ENCODE measurements at places on chromosomes 7 and 10.

DNA sequence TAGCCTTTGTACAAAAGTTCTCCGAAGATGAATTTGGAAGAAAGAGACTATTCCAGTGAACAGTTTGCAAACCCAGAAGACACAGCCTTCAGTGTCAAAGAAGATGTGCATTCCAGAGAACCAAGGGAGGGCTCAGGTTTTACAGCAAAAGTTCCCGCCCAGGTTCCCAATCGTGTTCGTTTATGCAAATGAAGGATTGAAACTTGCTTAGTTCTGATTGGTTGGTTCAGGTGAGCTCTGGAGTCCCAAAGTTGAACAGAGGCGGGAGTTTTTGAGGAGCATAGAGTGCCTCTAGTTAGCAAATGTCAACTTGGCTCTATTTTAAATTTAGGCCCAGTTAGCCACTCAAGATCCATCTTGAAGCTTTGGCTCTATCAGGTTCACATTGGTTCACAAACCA is 51.3 kb downstream of the TMEM270 start:
- no peak for DNase-seq

DNA sequence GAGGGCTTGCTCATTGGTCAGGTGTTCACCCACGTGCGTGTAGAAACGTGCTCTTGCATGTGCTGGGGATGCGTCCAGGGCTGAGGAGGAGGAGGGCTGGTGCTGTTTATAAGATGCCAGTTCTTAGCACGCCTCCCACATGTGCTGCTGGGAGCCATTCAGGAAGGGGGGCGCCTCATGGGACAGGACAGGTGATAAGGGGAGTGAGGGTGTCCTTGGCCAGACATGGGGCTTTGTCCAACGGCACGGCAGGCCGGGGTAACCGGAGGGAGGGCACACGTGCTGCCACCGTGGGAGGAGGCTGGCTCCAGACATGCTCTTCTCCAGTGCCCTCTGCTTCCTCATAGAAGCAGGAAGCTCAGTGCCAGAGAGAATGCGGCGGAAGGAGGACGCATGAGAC is 150.0 kb downstream of the ZMYND11 start:
- no peak for DNase-seq

DNA sequence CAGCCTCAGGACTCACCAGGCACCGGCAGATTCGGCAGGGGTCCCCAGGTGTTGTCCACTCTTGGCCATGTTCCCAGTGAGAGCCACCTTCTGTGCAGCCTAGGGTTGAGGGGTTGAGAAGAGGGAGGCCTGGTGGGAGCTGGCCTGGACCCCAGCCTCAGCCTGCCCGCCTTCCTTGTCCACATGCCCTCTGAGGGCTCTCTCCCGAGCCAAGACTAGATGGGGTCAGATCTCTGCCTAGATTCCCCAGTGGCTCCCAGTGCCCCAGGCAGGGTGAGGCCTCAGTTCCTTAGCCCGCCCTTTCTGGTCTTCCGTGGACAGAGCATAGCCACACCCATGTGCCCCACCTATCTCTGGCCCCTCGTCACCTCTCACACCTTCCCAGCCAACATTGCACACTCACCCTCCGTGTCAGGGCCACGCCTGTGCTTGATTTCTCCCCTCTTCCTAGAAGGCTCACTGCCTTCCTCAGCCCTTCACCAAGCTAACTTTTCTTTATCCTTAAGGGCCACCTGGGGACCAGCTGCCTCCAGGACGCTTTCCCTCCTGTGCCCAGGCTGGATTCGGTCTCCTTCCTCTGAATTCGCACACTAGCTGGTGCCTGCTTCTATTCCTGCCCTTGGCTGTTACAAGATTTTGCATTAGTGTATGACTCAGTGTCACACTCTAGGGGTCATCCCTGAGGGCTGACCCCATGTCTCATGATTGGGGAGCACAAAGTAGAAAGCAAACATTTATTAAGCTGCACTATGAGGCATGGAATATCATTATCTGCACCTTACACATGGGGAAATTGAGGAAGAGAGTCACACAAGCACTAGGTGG is 7.5 kb downstream of the KCP start:
- no peak for DNase-seq

DNA sequence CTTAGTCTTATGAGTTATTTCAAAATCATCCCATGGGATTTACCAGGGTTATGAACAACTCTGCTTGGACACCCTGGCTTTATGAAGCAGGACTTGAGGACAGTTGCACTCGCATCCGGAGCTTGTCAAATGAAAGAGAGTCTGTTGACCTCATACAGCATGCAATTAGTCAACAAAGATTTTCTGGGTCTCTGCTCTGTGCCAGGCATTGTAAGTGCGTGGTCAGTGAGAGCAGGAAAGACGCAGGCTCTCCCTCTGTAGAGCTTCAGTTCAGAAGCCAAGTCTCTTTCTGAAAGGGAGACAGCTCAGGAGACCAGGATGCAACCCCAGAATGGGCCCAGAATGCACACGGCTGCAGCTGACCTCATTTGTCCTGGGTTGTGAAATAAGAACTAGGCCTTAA is 45.5 kb upstream of the DMBT1 start:
- DNase-seq = no peak

GRCh38 chr7:97798046-97799019 is 66.4 kb downstream of the TAC1 start:
- DNase-seq = no peak

GRCh38 chr10:114726820-114727271 is 68.8 kb upstream of the ABLIM1 start:
- DNase-seq = no peak

DNA sequence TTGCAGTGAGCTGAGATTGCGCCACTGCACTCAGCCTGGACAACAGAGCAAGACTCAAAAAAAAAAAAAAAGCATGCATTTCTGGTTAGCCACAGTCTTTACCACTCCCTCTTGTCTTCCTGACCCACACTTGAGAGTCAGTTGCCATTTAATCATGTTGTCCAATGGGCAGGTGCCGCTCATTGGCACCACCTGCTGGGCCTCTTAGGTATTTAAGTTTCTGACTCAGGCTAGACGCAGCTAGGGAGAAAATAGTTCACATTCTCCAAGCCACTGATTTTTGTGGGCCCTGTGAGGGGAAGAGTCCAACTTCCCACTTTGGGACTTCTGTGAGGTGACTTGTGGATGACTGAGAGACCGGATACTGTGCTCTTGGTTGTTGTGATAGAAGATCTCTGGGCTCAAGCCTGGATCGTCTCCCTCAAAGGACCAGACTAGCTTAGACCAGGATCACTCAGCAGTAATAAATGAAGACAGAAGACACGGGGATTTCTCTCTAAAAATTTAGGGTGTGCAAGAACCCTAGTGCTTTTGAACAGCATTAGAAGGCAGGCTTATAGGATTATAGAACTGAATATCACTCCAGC is 26.8 kb upstream of the SORCS3 start:
- DNase-seq = no peak

- DNase-seq = no peak
These were observed 170.9 kb downstream of the PARD3 start for GRCh38 chr10:34644224-34644623.

DNA sequence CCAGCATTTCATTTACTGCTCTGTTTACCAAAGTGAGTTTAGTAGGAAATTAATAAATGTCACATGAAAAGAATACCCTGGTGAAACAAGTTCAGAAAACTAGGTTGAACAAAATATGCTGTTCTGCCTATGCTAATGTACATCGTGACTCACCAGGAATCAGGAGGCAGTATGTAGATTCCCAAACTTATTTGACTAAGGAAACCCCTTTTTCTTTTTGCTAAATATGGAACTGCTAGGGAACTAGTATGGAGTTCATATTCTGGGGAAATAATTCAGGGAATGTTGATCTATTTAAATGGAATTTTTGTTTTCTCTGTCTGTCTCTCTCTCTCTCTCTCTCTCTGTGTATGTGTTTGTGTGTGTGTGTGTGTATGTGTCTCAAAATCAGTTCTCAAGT is 49.9 kb upstream of the EXOC4 start:
- DNase-seq = no peak

GRCh38 chr7:70361821-70362220 is 763.5 kb downstream of the AUTS2 start:
- no peak for DNase-seq

GRCh38 chr7:85708221-85708620 is 521.4 kb upstream of the SEMA3D start:
- DNase-seq = no peak

- no peak for DNase-seq
These were observed 229.3 kb downstream of the IMMP2L start for GRCh38 chr7:111333010-111333409.

DNA sequence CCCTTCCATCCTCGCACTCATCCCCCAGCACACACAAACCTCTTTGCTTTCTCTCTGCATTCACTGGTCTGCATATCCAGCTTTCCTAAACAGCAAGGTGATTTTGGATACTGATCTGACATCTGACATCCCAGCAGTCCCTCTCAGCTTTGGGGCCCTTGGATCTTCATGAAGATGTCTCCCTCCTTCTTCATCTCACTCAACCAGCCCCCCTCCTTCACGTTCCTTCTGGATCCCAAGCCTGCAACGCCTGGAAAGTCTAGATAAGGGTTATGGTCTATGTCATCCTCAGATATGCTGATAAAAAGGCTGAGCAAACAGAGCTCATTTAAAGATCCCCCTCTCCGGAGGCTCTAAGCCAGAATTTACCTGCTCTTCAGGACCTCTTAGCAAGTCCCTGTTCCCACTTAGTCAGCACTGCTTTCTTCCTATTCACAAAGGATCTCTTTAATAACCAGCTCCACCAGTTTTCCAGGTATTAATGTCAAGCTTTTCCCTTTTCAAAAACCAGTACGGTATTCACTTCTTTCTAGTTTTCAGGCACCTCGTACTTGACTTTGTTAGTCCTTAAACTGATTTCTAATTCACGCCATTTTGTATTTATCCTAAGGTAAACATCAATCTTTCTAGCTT is 38.9 kb downstream of the CREB3L2 start:
- DNase-seq = no peak
